Stimulated activated CD8-positive, alpha-beta memory T cell treated with anti-CD3 and anti-CD28 coated beads, Interleukin-4, amount 100 ng/mL, for 1 hour (primary cell): ENCODE measurements at places on chromosomes 6 and 20.

DNA sequence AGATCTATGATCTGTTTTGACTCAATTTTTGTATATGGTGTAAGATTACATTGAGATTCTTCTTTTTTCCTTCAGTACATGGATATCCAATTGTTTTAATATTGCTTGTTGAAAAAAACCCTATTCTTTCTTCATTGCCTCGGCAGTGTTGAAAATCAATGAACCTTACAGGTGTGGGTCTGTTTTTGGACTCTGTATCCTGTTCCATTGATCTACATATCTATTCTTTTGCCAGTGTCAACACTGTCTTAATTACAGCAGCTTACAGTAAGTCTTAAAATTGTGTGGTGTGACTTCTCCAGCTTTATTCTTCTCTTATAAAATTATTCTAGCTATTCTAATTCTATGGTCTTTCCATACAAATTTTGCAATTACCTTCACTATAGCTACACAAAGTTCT, 81.8 kb upstream of the KCNK16 start:
- DNase-seq = no peak

DNA sequence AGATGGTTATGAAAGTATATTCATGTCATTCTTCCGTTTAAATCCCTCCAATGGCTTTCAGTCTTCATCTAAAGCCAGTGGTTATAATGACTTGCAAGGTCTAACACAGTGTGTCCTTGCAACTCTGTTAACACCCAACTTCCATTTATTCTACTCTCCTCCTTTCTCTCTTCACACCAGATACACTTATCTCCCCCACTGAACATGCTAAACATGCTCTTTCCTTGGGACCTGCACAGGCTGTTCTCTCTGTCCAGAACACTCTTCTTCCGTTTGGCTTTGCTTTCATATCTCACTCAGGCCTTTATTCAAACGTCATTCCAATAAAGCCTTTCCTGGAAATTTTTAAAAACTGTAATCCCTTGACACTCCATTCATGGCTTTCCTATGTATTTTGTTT, 91.5 kb downstream of the EPHA7 start:
- no peak for DNase-seq

DNA sequence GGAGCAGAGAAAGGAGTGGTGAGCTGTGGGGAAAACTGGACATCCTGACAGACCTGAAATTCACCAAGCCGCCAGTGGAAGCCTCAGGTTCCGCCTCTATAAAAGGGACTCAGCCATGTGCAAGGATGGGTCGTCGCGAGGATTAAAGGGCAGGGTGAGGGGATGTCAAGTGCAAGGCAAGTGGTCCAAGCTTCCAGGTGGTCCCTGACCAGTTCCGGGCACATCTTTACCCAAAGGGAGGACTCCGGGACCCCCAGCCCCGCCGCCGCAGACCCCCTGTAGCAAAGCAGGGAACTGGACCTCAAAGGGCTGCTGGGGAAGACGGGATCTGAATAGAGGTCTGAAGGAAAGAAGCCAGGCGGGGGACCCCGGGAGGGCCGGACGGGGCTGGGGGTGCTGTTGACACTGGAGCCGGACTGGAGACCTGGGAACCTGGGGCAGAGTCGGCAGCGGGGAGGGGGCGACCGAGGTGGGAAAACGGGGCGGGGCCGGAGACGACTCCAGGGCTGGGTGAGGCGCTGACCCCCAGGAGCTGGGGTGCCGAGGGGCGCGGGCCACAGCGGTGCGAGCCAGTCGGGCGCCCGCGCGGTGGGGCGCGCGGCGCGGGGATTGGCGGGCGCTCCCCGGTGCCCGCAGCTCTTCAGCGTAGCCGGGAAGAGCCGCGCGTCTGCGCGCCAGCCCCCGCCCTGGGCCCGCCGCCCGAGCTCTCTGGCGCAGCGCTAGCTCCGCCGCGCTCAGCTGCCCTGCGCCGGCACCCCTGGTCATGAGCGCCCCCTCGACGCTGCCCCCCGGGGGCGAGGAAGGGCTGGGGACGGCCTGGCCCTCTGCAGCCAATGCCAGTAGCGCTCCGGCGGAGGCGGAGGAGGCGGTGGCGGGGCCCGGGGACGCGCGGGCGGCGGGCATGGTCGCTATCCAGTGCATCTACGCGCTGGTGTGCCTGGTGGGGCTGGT, at the start of gene SSTR4:
Gene SSTR4, plus strand, starts transcription at position 592 of the 951 bp plus-strand sequence. Its CDS starts 172 bp downstream, at position 764.
- no peak for DNase-seq

- DNase-seq = no peak
Measured at GRCh38 chr20:31837896-31838397, 7.5 kb downstream of the FOXS1 start.

- no peak for DNase-seq
Measured at GRCh38 chr6:47509937-47510336, 32.3 kb downstream of the CD2AP start.
